Islet precursor cell (in vitro differentiated cells): ENCODE measurements at places on chromosomes 12 and 14.

DNA sequence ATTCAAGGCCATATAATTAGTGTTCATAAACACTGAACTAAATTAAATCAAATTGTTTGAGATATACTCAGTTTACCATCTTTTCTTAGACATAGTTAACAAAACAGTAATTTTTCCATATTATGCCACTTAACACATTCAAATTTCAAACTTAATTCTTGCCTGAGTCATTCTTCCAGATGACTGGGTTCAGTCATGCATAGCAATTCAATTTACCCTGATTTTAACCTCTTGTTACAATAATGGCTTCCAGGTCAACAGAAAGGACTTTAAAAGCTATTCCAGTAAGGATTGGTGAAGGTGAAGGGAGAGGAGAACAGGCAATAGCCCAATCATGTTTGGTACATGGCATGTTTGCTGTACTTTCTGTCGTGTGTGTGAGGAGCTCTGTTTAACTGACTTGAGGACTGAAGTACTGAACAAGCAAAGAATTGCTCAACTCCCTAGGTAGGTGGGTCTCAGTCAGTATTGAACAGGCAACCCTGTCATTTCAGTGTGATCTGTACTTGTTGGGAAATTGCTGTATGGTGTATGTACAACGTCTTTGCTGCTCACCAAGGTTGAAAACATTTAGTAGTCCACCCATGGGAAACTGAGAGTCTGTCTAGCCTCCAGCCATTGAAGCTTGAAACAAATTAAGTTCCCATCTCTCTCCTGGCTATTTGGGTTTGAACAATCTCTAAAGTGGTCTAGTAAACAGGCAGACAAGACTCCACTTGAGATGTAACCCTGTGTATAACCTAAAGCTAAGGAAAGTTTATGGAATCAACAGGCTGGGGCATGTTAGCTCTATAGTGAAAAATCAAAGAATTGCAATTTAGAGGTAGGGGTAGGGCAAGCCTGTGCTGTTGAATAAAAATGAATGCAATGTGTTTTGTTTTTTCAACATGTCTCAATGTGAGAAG lies 327.2 kb downstream of the BTG1 start:
- DNase-seq, result no peak

DNA sequence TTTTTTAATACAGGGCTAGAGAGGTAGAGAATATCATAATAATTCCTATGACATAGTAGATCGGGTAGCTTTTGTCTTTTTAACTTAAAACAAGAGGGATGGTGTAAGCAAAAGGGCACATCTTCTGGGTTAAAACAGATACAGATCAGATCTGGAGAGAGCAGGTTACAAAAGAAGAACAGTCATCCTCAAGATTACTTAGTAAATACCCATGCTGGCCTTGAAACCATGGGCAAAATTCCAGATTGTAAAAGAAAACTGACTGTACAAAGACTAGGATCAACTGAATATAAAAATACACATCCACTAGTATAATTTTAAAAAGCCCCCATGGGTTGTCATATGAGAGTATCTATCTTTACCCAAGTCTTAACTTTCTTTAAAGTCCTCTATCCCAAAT lies 76.7 kb downstream of the MED13L start:
- no peak for DNase-seq

DNA sequence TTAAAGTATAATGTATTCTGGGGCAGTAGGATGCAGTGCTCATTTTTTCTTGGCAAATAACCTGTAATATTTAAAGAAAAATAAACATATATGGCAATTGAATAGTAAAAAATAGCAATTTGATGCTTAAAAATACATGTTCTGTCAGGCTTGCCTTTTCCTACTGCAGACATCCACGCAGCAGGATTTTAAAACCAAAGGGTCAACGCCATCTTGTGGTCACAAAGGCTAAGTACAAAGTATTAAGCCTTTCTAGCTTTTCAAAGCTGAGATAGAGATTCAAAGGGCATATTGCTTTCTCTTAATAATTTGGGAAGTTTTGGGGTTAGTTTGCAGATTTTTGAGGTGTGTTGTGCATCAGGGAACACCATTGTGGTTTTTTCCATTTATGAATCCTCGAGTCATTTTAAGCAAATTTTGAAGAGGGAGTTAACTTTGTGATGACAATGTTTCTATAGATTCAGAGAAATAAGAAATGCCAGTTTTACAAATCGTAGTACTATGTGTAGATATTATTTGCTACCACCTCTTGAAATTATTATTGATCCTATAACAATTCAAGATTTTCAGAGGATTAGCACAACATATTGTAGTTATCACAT lies 4.7 kb upstream of the CCER1 start:
- no peak for DNase-seq

DNA sequence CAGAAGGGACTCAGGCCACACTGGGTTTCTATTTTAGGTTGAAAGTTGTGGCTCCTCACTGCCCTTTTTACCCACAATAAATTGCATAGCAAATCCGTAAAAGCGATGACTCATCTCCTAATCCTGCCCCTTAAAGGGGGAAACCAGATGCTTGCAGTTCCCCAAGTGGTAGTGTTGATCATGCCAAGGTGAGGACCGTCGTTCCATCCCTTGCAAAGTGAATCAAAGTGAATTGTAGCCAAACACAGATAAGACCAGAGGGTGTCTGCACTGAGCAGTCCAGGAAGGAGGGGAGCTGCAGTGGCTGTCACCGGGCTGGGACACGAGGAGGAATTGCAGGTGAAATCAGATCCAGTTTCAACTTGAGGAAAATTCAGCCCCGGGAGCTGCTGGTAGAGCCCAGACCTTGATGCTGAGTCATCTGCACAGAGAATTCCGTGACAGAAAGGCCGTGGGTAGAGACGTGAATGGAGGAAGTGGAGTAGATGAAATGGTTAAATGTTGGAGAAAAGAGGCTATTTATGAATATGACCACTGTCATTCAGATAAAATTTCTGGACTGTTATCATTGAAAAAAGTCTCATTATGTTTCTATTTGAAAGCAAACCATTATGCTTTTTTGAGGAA lies 44.2 kb upstream of the MMP17 start:
- DNase-seq, result peak; percentile 95

GRCh38 chr12:28023156-28023887 lies 50.8 kb upstream of the PTHLH start:
- DNase-seq, result no peak

GRCh38 chr12:2112401-2112800 lies 59.6 kb downstream of the CACNA1C start:
- DNase-seq, result no peak

GRCh38 chr12:25130741-25131188 lies 64.2 kb downstream of the DNAI7 start:
- no peak for DNase-seq

DNA sequence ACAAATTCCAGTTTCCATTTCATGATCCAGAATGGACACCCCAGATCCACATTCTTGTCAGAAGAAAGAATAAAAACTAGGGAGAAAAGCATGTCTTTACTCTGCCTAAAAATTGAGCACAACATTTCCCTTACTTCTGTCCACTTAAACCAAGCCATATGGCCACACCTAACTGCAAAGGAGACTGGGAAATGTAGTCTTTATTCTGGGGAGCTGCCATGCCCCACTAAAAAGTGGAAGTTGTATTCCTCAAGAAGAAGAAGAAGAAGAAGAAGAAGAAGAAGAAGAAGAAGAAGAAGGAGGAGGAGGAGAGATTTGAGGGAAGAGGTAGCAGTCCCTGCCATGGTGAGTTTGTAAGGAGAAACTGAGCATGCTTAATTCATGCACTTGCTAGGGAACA lies 84.5 kb downstream of the GPR65 start:
- no peak for DNase-seq

DNA sequence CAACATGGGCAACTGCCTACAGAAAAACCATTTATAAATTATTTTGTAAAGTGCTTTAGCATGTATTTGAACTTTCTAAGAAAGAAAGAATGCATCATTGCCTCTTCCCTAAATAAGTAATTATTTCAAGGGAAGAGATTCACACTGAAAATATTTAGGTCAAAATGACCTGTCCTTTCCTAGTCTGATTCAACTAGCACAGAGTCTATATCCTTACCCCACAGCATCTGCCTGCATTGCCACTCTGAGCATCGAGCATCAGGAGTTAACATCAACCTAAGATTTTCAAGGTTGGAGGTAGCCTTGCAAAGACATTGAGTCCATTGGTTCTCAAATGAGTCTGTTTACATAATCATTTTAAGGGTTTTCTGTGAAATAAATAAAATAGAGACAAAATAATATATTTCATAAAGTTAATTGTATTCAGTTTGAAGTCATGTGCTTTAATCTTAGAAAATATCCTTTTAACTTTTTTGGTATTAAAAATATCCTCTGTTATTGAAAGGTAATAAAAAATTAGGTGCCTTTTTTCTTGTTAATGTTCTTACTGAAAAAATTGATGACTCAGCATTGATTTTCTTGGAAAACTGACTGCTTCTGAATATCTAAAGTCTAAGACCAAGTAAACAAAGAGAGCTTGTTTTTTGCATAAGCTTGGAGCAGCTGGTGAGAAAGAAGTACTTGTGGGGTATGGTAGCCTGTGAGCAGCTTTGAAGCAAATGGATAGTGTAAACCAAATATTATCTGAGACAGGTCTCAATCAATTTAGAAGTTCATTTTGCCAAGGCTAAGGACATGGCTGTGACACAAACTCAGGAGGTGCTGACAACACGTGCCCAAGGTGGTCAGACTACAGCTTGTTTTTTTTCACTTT lies 269.0 kb upstream of the CLEC14A start:
- DNase-seq, result no peak

- DNase-seq, result no peak
Observed at GRCh38 chr14:50607181-50607580, 47.2 kb downstream of the ATL1 start.

DNA sequence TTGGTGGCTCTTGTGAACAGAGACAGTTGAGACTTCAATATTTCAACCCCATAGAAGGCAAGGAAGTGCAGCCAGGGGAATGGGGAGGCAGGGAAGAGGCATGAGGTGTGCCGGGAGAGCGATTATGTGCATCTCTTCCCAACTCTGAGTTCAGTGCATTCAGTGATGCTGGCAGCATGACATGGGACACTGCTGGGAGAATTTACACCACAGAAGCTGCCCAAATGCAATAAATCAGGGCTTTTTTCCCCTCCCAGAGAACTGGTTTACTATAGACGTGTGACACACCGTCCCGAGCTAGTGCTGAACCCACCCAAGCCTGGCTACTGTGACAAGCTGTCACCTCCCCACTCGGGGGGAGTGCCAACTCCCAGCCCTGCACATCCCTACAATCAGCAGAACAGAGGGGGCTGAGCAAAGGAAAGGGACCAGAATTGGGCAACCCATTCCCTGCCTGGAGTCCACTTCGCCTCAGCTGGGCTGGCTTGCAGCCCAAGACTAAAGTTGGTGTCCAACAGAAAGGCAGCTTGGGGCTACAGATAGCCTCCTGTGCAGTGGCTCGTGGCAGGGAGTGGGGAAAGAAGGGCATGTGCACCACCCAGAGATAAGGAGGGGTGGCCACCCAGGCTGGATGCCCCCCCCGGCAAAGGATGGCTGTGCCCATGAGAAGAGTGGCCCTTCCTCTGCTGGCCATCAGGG lies 16.7 kb downstream of the AHSA1 start:
- no peak for DNase-seq

DNA sequence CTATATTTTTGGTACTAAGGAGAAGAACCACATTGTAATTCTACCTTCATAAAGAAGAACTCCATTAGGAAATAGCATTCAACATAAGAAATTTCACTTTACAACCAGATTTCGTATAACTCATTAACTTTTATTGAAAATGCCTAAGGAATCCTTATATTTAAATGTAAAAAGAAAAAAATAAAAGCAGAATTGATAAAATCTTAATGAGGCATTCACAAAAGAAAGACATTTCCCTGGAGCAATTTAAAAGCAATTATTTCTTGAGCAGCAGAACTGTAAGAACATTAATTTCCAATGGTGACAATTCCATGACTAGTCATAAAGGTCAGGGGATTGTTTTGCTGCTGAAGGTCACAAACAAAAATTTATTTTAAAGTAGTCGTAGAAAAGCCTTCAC lies 1192.8 kb upstream of the TMEM132C start:
- no peak for DNase-seq
